ENCODE measurements at places on chromosomes 6 and 20.

- DNase-seq = no peak
These were observed 14.2 kb downstream of the COL19A1 start for GRCh38 chr6:69880601-69881000.

GRCh38 chr6:18293076-18293904 is 29.0 kb upstream of the DEK start:
- no peak for DNase-seq

- DNase-seq = no peak
These were observed 176.6 kb downstream of the PDE10A start for GRCh38 chr6:165486183-165487137.

DNA sequence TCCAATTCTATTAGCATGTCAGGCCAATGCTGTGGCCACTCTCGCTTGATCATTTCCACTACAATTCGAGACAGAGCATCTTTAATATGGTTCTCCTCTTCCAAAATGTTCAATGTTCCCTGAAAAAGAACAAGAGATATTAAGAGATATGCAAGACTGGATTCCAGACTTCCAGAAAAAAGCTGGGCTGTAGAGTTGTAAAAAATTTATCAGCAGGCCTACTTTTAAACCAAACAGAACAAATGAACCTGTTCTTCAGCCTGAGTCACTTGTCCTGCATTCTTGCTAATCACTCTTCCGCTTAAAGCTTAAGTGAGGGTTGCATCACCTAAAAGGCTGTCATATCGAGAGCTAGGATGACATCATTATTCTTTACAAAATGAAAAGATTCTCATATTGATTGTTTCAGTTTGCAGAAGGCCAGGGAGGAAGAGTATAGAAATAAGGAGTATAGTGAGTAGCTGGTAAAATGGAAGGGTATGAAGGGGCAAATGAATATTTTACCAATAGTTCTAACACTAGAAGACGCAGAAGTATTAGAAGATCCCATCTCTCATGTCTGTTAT is 4.9 kb downstream of the XPO5 start:
- DNase-seq = no peak

DNA sequence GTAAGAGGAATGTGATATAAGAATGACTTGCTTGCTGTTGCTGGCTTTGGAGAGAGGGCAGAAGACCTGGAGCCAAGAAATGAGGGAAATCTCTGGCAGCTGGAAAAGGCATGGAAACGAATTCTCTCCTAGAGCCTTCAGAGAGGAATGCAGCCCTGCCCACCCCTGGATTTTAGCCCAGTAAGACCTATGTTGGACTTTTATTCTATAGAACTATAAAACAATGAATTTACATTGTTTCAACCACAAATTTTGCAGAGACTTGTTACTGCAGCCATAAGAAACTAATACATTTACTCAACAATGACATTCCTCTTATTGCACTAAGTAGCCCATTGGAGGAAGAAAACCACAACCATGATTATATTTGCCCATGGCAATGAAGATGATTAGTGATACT is 39.5 kb upstream of the PREP start:
- no peak for DNase-seq

GRCh38 chr6:25297039-25297441 is 17.9 kb downstream of the CARMIL1 start:
- DNase-seq = no peak

Measured in activated CD4-positive, alpha-beta T cell treated with anti-CD3 and anti-CD28 coated beads, Interleukin-2, amount 10 ng/mL, durations not matched to agents 7 days and 5 days (primary cell).